ENCODE measurements at places on chromosomes 3 and 15. TPM values are rescaled to one million over a fixed set of nuclear protein-coding genes. Genes with fewer than 3 reads are reported as not detected.

DNA sequence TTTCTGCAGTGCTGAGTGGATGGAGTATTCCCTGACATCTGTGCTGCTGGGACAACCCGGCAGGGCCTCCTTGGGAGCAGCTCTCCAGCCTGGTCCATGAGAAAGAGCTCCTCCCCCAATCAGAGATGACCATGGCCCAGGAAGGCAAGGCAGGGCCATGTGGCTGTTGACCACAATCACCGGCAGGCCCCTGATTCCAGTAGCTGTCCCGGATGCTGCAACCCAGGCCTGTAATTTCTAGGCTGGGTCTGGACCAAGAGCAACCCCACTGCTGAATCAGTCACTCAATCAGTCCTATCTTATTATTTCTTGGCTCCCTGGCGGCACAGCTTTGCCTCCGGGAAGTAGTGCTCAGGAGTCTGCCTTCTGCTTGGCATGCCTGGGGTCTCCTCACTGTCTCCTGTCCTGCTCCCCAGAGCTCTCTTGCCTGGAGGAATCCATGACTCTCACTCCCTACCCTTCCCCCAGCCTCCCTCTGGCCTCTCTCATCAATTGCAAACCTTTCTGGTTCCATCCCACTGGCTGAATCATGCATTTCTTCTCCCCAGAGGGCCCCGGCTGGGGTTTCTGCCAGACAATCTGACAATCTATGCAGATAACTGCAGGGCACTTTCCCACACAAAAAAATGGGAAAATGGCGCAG lies 32.6 kb upstream of the ITGA11 start:
- no peak overlapping the region for H3K4me3 ChIP-seq
- no peaks in the 10 kb centered on the region for H3K27me3 ChIP-seq
- no peaks in the 10 kb centered on the region for H3K36me3 ChIP-seq
- DNase-seq = no peak
- H3K4me1 ChIP-seq = no peaks in the 10 kb centered on the region

- H3K27me3 ChIP-seq = no peaks in the 10 kb centered on the region
- DNase-seq = no peak
These were observed 42.9 kb downstream of the LINGO1 start for GRCh38 chr15:77589839-77590238.

C3orf33 gene
- 1.2 TPM for total RNA-seq

- peak; percentile 21 for DNase-seq
- H3K36me3 ChIP-seq = no peaks in the 10 kb centered on the region
- H3K4me3 ChIP-seq = no peak overlapping the region
- no peaks in the 10 kb centered on the region for H3K27me3 ChIP-seq
- no peak overlapping the region for H3K27ac ChIP-seq
These were observed 135.6 kb downstream of the TJP1 start for GRCh38 chr15:29686445-29687203.

DNA sequence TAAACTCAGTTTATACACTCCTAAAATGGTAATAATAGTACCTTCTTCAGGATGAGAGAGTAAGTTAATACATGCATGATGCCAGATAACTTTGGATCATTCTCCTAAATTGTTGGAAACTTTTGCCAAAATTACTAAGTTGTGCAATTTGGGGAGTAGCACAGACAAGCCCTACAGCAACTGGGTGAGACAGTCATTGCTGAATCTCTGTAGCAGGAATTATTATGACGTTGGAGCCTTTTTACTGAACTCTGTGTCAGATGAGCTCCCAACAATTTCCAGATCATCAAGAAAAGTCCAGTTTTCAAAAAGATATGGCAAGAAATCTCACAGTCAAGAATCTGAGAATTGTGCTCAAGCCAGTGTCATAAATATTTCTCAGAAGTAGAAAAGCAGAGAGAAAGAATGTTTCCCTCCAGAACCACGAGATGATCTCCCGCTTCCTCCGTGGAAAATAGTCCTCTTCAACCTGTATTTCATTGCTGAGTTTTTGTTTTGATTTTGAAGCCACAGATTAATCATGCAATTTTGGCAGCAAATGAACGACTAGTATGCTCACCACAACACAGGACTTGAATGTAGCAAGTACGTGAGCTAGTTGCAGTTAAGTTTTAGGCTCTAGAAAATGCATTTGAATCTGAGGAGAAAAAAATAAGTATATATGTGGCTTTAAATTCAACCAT lies 485.4 kb downstream of the CNTN6 start:
- H3K36me3 ChIP-seq = no peaks in the 10 kb centered on the region
- H3K4me3 ChIP-seq = no peak overlapping the region
- no peaks in the 10 kb centered on the region for H3K4me1 ChIP-seq
- DNase-seq = no peak
- H3K27ac ChIP-seq = no peak overlapping the region
- no peaks in the 10 kb centered on the region for H3K27me3 ChIP-seq

DNA sequence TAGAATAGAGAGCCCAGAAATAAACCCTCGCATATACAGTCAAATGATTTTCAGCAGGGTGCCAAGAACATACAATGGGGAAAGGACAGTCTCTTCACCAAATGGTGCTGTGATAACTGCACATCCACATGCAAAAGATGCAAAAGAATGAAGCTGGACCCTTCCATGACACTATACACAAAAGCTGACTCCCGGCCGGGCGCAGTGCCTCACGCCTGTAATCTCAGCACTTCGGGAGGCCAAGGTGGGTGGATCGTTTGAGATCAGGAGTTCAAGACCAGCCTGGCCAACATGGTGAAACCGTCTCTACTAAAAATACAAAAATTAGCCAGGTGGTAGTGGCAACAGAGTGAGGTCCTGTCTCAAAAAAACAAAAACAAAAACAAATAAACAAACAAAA lies 43.2 kb upstream of the IQSEC1 start:
- no peaks in the 10 kb centered on the region for H3K27me3 ChIP-seq
- H3K36me3 ChIP-seq = no peaks in the 10 kb centered on the region
- no peak for DNase-seq
- peaks cover 6% of the 10 kb centered on the region for H3K4me1 ChIP-seq
- H3K27ac ChIP-seq = no peak overlapping the region

ALPK3 gene
- 10.0 TPM for total RNA-seq

OSTN gene
- total RNA-seq = not detected

- H3K4me3 ChIP-seq = peak overlapping the region; percentile 56
- no peak overlapping the region for H3K27ac ChIP-seq
- H3K36me3 ChIP-seq = no peaks in the 10 kb centered on the region
- H3K27me3 ChIP-seq = no peaks in the 10 kb centered on the region
These were observed 110.8 kb upstream of the ATP11B start for GRCh38 chr3:182682263-182683241.

DNA sequence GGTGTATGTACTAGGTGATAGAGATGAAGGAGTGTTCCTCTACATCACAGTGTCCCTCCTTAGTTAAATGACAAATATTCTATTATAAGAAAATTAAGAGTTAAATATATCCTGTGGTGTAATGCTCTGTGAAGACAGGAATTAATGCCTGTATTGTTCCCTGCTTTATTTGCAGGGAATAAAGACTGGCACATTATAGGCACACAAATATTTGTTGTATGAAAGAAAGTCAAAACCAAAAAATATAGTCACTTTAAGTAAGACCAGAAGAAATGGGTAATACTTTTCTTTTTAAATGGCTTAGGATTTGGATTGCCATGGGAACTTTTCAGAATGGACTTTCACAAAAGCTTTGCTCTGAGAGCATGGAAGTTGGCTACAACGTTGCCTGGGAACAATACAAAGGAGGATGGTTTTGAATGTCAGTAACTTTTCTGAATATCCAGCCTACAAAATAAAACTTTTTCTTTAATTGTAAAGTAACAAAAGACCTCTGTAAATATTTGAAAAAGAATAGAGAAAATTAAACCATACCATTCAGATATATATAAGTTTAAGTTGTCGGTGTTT lies 158.0 kb upstream of the P2RY1 start:
- no peak for DNase-seq
- H3K4me3 ChIP-seq = no peak overlapping the region
- H3K4me1 ChIP-seq = no peaks in the 10 kb centered on the region
- H3K27ac ChIP-seq = no peak overlapping the region

GRCh38 chr3:127899766-127900165 lies 15.3 kb upstream of the KBTBD12 start:
- no peak overlapping the region for H3K27ac ChIP-seq
- H3K4me3 ChIP-seq = no peak overlapping the region
- no peaks in the 10 kb centered on the region for H3K4me1 ChIP-seq
- peaks cover under 1% of the 10 kb centered on the region for H3K36me3 ChIP-seq
- no peaks in the 10 kb centered on the region for H3K27me3 ChIP-seq

DNA sequence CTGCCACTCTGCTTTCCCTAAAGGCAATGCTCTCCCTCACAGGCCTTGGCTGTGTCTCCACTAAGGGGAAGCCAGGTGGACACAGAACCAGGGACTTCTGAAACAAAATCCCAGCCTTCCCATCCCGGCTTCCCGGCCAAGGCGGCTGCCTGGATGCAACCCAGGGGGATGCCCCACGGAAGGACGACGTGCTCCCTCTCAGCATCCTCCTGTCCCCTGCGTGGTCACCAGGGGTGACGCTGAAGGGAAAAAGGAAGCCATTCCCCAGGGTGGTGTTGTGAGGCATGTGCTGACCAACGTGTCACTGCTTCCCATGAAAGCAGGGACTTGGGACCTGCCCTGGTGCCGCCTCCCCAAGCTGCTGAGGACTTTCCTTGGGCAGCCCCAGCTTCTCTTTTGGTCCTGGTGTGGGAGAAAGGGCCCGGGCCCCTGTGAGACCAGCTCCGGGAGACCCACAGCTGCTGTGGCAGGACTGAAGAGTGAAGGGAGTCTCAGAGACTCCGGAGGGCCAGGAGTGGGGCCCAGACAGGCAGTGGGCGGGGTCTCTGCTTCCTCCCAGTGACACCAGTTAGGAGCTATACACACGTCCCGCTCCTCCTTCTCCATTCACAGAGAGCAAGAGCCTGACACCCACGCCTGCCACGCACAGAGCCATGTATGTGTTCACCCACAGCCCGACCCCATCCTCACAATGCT lies 139.2 kb downstream of the NUP210 start:
- no peak overlapping the region for H3K4me3 ChIP-seq
- H3K4me1 ChIP-seq = peaks cover 21% of the 10 kb centered on the region
- no peak for DNase-seq
- no peaks in the 10 kb centered on the region for H3K36me3 ChIP-seq
- H3K27me3 ChIP-seq = no peaks in the 10 kb centered on the region
- peak overlapping the region; percentile 85 for H3K27ac ChIP-seq

TGM4 gene
- total RNA-seq = not detected

GRCh38 chr3:145983101-145983500 lies 177.9 kb downstream of the PLOD2 start:
- H3K4me3 ChIP-seq = no peak overlapping the region
- no peak overlapping the region for H3K27ac ChIP-seq
- H3K36me3 ChIP-seq = no peaks in the 10 kb centered on the region
- H3K4me1 ChIP-seq = no peaks in the 10 kb centered on the region
- H3K27me3 ChIP-seq = no peaks in the 10 kb centered on the region
- DNase-seq = no peak

- H3K36me3 ChIP-seq = no peaks in the 10 kb centered on the region
- H3K4me1 ChIP-seq = peaks cover 7% of the 10 kb centered on the region
- no peaks in the 10 kb centered on the region for H3K27me3 ChIP-seq
- DNase-seq = no peak
These were observed 33.2 kb upstream of the IQSEC1 start for GRCh38 chr3:13106308-13107001.

Data from liver (tissue), 10 donors.